CD4-positive, alpha-beta T cell treated with Interleukin-15 for 4 hours (primary cell): ENCODE measurements at places on chromosomes 2 and 18.

DNA sequence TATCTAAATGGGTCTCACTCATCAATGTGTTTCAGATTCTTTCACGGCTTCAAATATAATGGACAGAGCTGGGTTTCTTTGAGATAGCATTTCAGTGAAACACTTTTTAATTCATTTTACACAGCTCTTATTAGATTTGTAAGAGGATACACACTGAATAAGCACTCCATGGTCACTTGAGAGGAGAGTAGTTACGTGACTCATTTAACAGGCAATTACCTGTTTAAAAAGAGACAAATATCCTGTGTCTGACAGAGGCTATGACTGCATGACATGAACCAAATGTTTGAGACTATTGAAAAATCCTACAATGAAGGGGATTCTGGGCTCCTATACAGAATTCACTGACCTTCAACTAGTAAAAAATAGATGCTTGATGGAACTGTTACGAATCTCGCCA lies 786.9 kb downstream of the EPHA4 start:
- no peak for DNase-seq

DNA sequence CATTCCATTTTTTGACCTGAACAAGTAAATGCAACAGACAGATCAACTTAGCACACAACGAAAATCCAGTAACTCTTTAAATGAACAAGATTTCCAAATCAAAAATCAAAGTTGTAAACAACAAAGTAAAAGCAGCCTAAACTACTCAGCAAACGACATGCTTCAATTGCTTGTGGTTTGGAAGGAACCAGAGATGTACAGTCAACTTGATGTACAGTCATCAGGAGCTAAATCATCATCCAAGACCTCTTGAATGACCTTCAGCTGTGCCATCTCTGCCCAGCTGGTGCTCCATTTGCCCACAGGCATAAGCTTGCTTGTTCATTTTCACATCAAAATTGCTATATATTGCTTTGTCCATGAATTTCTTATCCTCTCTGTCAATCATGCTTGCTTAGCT lies 109.8 kb downstream of the UPP2 start:
- DNase-seq, result no peak

DNA sequence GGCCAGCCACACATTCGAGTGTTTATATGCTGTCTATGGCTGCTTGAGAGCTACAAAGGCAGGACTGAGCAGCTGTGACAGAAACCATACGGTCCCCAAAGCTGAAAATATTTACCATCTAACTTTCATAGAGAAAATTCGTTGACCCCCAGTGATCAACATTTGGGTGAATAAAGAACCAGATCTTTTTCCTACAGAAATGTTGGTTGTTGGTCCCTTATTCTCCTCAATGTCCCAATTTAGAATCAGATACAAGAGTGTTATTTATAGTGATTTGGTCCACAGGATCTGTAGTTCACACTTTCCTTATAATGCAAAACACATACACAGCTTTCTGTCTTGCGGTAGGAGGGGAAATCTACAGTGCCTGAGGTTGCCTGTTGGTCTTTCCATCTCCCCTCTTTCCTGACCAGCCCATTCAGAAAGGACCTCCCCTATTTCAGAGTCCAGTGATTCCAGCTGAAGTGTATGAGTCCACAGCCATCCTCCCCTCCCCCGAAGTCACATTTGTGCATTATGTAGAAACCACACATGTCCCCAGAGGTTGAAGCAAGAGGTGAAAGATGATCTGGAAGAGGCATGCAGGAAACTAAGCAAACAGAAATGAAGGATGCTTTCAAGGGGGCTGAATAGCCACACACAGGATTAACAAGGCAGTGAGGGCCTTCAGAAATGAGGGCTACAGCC lies 61.9 kb downstream of the SPRED2 start:
- no peak for DNase-seq

GRCh38 chr2:108585436-108585835 lies 51.2 kb downstream of the LIMS1 start:
- DNase-seq, result no peak

GRCh38 chr18:7840411-7840810 lies 273.3 kb downstream of the PTPRM start:
- DNase-seq, result no peak

GRCh38 chr18:73752546-73752945 lies 395.1 kb downstream of the FBXO15 start:
- DNase-seq, result no peak

GRCh38 chr2:26562811-26563645 lies 78.1 kb downstream of the CIB4 start:
- no peak for DNase-seq

GRCh38 chr18:54765636-54766375 lies 62.5 kb upstream of the RAB27B start:
- DNase-seq, result no peak

DNA sequence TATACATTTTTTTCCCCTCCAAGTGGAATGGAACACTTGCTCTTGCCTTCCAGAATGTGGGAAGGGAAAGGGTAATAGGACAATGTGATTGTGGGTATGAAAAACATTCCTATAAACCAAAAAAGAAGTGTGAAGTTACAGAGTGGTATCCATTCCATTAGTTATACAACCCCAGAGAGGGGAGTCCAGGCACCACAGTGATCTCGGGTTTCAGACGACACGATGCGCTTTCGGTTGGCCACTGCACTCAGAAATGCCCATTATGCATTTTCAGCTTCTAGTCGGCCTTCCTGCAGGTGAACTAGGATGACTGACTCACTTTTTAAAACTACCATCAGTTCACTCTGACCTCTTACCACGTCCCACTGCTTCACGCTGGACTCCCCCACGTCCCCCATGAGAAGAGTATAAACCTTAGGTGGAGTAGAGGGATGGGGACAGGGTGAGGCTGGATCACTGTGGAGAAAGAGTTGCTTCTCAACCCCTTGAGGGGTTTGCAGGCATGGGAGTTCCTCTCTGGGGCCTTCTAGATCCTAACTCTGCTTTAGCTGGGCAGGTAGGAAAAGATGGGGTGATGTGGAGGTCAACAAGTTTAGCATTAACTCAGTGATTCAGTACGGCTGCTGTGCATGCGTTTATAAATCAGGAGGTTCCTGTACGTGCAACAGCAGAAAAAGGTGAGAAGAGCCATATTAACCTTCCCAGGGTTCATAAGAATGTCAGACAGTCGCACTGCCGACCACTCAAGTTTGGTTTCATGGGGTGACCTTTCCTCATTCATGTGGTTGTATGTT lies 50.5 kb downstream of the ZNF532 start:
- DNase-seq, result no peak

GRCh38 chr2:60230037-60230436 lies 323.4 kb downstream of the BCL11A start:
- DNase-seq, result no peak

DNA sequence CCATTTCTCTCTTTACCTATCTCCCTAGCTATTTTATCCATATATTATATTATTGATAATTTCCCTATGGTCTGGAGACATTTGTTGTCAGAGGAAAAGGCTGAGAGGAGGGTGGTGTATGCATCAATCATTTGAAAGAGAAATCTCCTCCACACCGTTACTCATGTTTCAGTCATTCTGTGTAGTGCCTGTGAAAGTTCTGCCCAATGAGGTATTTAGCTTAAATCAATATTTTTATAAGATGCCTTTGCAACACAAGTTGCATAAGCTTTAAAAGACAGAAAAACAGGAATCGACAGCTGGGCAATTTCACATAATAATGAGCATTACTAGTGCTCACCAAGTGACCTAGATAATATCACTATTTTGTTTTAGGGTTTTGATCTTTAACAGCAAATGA lies 363.7 kb upstream of the FSIP2 start:
- no peak for DNase-seq

GRCh38 chr2:102266204-102266603 lies 45.2 kb upstream of the IL1RL1 start:
- DNase-seq, result no peak

GRCh38 chr2:237459741-237460174 lies 27.3 kb upstream of the MLPH start:
- no peak for DNase-seq

GRCh38 chr2:12884713-12885282 lies 168.1 kb downstream of the TRIB2 start:
- no peak for DNase-seq

GRCh38 chr2:47075361-47076125 lies 79.6 kb downstream of the STPG4 start:
- DNase-seq, result no peak

- DNase-seq, result no peak
Observed at GRCh38 chr2:182545420-182546167, 118.8 kb upstream of the PDE1A start.

GRCh38 chr2:142585785-142586184 lies 291.7 kb upstream of the KYNU start:
- DNase-seq, result no peak

GRCh38 chr2:154452906-154453493 lies 245.5 kb upstream of the KCNJ3 start:
- no peak for DNase-seq

DNA sequence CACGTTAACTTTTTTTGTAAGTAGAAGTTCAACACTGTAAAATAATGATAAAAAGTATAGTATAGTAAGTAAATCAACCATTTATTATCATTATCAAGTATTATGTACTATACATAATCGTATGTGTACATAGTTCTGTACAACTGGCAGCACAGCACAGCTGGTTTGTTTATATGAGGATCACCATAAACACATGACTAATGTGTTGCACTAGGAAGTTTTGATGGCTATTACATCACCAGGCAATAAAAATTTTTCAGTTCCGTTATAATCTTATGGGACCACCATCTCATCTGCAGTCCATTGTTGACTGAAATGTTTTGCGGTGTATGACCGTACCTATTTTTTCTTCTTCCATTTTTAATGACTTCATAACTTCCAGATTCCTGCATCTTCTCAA lies 39.2 kb upstream of the ZNF385B start:
- no peak for DNase-seq

DNA sequence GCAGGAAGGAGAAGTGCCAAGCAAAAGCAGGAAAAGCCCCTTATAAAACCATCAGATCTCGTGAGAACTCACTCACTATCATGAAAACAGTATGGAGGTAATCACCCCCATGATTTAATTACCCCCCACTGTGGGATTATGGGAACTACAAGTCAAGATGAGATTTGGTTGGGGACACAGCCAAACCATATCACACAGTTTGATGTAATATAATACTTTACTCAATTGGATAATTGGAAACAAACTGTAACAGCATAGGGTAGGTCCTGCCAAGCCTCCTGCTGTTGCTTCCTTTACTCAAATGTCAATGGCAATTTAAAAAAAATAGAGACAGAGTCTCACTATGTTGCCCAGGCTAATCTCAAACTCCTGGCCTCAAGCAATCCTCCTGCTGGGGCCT lies 15.5 kb upstream of the METTL21A start:
- no peak for DNase-seq

DNA sequence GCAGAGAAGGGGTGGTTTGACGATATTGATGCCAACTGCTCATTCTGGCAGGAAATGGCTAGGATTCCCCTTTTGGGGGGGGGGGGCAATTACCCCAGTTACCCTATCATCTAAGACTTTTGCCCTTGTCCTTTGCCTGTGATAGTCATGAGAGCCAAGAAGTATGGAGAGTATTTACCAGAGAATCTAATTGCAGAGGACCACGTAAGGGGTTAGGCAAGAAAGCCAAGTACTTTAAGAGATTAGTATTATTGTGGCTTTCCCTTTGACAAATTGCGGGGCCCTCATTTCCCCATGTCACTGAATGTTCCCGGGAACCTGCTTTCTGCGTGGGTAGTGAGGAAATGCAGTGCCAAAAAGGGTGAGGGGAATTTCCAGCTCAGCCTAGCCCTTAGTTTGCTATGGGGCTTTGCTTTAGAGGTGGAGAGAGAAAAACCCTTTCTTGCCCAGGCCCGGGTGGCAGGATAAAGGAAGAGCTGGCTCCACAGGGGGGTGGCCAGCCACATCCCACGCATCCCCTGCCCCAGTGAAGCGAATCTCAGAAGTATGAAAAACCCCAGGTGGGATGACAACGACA lies 1.5 kb downstream of the AQP4 start:
- no peak for DNase-seq

GRCh38 chr18:51711298-51711889 lies 513.9 kb upstream of the MEX3C start:
- no peak for DNase-seq

GRCh38 chr2:96325041-96325883 lies at the start of gene ITPRIPL1:
TSS of gene ITPRIPL1 (plus strand) at chr2:96325317. CDS start at chr2:96325840, 523 bp downstream.
- DNase-seq, result peak; percentile 13

GRCh38 chr2:89833116-89833779 lies 1141.8 kb downstream of the RPIA start:
- DNase-seq, result no peak

DNA sequence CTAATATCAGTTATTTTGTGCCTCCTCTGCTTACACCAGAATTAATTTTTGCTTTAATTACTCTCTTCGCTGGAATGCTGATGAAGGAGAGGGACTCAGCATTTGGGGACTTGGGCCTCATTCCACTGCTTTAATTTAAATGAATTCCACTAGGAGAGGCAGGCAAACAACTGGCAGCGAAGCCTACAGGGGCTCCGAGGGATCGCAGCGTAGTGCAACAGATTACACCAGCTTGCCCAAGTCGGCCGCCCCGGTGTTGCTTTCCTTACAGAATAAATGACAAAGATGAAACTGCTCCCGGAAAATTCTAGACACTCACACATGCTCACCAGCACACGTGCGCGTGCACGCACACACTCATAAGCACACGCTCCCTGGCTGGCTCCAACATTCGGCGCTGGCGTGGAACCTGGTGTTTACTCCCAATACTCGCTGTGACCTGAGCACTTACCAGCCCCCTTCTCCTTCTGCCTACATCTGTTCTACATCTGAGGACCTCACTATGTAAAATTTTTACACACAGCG lies 175.4 kb downstream of the ZNF521 start:
- no peak for DNase-seq

GRCh38 chr18:40676668-40677067 lies 1278.4 kb upstream of the PIK3C3 start:
- DNase-seq, result no peak

DNA sequence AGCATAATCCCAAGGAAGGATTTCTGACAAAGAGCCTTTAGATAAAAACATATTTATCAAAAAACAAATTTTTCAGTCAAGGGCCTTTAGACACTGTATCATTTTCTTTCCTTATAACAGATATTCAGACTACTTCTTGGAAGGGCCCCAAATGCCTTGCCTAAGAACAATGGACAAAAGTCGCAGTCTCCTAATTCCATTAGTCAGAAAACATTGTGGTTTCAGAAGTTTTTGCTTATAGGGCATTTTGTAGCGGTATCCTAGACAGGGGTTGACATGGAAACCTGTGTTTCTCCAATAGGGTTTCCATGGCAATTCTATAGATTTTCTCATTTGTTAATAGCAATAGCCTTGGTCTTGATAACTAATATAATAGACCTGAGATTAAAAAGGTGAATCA lies 36.7 kb upstream of the AGPS start:
- DNase-seq, result no peak

GRCh38 chr2:55052129-55053061 lies 2.1 kb upstream of the RTN4 start:
- DNase-seq, result no peak

GRCh38 chr2:152251811-152252210 lies 76.2 kb upstream of the STAM2 start:
- DNase-seq, result no peak

DNA sequence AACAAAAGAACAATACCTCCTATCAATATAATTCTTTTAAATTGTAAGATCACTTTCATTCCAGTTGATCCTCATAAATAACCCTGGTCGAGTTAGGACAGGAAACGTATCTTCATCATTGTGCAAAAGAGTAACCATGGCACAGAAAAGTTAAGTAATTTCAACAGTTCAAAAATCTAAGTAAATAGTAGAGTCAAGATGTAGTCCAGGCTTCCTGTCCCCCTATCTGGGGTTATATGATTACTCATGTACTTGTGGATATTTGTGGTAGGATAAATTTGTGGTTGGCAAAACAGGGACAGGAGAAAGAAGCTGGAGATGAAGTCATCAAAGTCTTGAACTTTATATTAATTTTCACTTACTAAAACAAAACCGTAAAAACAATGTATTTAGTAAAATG lies 772.6 kb downstream of the TSN start:
- no peak for DNase-seq
